ENCODE measurements at places on chromosomes 6 and 20.

GRCh38 chr6:120681204-120681603, 653.1 kb downstream of the TBC1D32 start:
- DNase-seq, result no peak

DNA sequence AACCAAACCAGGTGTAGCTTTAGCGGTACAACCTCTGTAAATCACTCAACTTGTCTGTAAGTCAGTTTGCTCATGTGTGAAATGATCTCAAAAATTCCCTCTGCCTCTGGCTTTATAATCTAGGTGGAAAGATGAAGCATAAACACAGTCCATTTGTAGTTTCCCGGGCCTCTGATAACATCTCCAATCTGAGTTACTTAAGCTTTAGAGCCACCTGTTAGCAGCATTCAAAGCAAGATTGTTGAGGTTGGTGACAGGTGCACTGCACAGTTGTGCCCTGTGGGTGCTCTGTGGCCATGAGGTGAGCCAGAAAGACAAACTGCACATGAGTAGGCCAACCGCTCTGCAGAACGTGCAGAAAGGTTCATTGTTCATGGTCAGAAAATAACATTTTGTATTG, 53.7 kb downstream of the MOCS1 start:
- DNase-seq, result no peak

DNA sequence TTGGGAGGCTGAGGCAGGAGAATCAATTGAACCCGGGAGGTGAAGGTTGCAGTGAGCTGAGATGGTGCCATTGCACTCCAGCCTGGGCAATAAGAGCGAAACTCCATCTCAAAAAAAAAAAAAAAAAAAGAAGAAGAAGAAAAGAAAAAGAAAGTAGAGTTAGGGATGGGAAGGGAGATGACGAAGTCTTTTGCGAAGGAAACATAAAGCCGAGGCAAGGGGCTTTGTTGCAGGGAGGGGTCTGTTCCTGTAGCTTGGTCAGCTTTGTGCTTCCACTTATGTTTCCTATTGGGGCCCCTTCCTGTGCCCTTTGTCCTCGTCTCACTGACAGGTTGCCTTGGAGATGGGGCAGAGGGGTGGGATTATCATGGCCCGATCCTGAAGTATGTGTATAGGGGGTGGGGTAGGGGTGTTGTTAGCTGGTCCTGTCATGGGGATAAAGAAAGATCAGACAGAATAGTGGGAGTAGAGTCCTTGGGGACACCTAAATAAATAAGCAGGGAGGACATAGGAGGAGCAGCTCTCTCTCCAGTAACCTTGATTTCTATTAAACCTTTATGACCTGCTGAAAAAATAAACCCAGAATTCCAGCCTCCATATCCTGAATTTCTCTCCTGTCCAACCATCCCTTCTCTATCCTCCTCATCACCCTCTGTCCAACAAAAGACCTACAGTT, 1.1 kb upstream of the CLIC1 start:
- no peak for DNase-seq

DNA sequence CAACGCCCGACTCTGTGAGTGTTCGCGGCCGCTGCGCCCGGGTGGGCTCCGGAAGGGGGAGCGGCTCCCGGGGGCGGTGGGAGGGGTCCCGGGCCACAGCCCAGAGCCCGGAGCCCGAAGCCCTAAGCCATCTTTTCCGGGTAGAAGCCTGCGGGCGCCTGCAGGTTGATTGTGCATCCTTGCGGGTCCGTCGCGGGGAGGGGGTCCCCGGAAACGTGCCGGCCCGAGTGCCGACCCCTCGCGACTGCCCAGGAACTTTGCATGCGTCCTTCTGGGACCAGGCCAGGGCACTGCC, 413 bp downstream of the PTPRA start:
- no peak for DNase-seq

DNA sequence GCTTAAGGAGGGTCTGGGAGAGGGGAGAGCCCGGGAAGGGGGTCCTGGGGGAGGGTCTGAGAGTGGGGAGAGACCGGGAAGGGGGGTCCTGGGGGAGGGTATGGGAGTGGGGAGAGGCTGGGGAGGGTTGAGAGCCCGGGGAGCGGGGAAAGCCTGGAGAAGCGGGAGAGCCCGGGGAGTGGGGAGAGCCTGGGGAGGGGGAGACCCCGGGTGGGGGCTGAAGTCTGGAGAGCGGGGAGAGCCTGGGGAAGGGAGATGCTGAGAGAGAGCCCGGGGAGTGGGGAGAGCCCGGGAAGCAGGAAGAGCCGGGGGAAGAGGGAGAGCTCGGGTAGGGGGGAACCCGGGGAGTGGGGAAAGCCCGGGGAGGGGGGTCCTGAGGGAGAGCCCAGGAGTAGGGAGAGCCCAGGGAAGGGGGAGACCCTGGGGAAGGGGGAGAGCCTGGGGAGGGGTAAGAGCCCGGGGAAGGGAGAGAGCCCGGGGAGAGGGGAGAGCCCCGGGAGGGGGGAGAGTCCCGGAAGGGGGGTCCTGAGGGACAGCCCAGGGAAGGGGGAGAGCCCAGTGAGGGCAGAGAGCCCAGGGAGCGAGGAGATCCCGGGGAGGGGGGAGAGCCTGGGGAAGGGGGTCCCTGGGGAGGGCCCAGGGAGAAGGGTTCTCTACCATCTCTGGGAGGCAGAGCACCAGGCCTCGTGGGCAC, 148.5 kb downstream of the SYNDIG1 start:
- DNase-seq, result no peak

DNA sequence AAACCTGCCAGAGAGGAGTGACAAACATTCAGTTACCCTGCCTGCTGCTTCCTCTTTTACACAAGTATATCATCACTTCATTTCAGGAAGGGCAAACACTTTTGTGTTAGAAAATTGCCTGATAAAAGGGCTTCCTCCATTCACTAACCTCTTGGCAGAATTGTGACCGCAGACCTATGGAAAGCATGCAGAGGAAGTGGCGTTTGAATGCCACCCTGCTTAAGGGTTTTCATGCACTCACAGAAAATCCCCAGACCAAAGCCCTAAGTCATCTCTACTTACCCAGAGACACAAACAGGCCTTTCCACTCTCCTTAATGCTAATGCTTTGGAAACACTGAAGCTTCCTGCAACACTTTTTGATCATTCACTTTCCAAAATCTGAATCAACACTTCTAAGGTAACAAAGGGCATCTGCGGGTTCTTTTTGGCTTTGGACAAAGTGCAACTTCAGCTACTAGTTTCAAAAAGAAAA, 22.1 kb upstream of the RALGAPA2 start:
- no peak for DNase-seq

DNA sequence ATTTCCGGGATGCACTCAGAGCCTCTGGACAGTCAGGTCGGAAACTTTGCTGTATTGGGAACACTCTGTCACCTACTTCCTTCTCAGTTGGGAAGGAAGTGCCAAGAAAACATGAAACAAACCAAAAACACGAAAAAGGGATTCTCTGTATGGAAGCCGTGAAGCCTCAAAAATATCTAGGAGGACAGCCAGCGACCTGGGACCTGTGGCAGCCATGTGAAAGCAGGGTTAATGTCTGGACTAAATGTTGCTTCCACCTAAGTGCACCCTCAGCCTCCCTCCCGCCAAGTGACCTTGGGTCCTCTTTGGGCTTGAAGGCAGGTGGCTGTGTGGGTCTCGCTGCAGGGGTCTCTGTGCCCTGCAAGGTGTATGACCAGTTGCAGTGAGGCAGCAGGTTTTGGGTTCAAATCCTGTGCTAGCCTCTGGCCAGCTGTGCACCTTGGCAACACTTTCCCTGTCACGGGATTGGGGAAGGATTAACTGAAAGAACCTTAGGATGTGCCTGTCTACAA, 851 bp downstream of the MAVS start:
- DNase-seq, result no peak

GRCh38 chr6:75334266-75335040, 49.9 kb upstream of the TMEM30A start:
- no peak for DNase-seq

DNA sequence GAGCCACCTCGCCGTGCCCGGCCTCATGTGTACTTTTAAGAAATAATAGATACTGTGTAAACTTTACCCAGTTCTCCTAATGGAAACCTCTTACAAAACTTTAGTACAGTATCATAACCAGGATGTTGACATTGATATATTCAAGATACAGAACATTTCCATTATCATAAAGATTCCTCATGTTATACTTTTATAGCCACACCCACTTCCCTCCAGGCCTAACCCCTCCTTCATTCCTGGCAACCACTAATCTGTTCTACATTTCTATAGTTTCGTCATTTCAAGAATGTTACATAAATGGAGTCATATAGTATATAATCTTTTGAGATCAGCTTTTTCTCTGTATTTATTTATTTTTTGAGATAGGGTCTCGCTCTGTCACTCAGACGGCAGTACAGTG, 52.6 kb upstream of the SALL4 start:
- no peak for DNase-seq

GRCh38 chr6:155040901-155041650, 46.0 kb downstream of the TIAM2 start:
- no peak for DNase-seq

DNA sequence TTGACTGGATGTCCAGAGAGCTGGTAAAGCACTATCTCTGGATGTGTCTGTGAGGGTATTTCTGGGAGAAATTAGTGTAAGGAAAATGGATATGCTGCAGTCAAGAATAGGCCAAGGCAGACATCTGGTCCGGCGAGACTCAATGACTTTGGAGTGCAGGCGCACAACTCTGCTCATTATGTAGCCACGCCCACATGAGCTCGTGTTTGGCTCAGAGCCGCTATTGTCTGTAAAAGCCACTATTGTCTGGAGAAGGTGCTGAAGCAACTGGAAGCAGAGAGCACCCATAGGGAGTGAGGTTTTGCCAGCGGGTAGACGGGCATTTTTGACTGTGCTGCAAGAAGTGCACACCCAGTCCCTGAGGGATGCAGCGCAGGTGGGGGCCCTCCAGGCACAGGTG, 305.0 kb upstream of the POU3F2 start:
- DNase-seq, result no peak

GRCh38 chr6:33199687-33200218, 712 bp downstream of the RXRB start:
- no peak for DNase-seq

GRCh38 chr6:53066874-53067706, 1.9 kb downstream of the FBXO9 start:
- no peak for DNase-seq

GRCh38 chr20:44020406-44021148, 105.9 kb downstream of the TOX2 start:
- no peak for DNase-seq

DNA sequence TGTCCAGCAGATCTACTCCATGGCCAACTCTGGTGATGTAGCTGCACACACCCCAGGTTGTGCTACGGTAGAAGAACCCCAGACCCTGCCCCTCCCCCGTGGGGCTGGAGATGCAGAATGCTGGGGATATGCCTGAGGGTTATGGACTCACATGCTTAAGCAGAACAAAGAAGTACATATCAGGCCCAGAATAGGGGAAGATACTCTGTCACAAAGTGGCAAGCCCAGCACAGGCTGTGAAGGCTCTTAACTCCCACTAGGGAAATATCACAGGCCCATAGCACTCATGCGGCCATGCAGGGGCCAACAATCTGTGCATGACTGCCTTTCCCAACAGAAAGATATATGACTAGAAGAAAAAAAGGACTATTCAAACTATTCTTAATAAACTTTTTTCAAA, 234.9 kb downstream of the KCNQ5 start:
- no peak for DNase-seq

DNA sequence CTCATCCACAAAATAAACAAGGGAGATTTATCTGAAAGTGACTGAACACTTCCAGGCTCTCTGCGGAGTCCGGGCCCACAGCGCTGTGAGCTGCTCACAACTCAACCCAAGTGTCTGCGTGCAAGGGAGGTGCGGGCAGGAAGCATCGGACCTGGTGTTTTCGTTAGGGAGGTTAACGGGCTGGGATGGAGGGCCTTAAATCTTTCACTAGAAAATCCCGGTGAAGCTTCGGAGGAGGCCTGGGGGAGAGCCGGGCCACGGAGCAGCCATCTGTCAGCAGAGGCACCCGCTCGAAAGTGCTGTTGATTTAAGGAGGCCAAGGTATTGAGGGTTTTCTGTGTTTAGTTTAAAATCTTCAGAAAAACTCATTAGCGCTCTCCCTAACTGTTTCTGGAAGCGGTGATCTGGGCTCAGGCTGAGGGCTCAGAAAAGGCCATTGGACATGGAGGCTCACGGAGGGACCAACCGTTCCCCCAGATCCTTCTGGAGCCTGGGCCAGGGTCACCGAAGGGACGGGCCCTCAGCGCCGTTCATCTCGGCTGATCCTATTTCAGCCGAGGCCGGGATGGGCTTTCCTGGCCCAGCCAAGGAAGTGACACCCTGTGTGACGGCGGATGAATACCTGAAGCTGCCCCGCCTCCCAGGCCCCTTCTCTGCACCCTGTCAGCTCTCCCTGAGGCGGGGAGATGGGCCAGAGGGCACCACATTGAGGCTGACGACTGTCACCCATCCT, 20.7 kb downstream of the GATA5 start:
- no peak for DNase-seq

DNA sequence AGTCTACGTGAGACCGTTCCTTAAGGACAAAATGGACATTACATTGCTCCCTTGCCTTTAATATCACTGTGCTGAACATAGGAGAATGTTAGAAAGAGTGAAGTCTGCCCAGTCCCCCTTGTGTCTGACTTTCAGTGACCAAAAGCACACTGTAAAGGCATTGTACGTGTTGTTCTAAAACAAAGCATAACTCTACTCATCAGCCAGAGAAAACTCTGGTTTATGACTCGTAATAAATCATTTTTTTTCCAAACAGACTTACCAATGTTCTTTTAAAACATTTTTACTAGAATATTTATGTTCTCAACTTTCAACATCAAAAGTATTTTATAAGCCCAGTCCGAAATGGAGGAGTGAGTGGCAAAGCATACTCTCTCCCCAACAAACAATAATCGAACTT, 262.5 kb downstream of the GJA1 start:
- no peak for DNase-seq

DNA sequence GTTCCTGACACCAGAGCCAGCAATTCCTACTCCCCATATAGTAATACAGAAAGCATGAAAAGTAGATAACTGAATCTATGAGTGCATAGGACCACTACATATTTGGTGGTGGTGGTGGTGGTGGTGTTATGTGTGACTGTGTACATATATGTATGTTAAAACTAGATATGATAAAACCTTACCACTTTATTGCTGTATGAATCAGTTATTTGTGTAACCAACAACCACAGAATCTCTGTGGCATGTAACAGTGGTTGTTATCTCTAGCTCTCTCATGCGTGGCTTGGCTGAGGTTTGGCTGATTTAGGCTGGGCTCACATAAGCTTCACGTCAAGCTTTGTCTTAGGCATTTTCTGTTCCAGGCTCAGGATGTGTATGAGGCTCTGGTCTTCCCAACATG, 55.7 kb downstream of the PLCB1 start:
- DNase-seq, result no peak

- DNase-seq, result no peak
Measured at GRCh38 chr6:82772851-82773717, 292.6 kb downstream of the UBE3D start.
